ENCODE measurements at places on chromosomes 6 and 20. TPM values are rescaled to one million over a fixed set of nuclear protein-coding genes. Genes with fewer than 3 reads are reported as not detected.

DNA sequence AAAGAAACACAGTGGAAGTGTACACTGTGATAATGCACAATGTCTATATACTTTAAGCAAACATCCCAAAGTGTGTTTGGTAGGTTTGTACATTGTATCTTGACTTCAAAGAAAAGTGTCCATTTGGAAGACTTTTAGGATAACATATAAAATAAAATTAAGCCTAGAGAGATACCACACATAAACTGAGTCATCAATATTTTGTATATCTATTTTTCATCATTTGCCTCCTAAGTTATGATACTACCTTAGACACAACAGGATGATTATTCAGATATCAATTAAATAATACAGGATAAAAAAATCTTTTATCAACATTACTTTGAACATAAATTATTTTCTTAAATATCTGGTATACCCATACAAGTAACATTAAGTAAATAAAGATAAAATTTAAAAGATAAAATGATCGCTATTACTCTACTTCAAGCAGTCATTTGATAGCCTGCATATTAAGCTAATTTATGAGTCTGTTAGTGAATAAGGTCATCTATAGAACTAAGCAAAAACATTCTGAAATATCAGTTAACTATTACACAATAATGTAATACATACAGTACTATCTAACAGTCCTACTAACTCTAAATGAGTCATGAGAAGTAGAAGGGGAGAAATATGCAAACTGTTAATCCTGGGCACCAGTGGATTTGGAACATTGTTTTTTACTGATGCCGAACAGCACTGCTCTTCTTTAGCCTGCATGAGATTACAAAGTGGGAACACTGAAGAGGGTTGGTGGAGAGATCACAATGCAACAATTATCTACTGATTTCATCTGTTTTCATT is 158.4 kb upstream of the SIM1 start:
- no peak for DNase-seq

DNA sequence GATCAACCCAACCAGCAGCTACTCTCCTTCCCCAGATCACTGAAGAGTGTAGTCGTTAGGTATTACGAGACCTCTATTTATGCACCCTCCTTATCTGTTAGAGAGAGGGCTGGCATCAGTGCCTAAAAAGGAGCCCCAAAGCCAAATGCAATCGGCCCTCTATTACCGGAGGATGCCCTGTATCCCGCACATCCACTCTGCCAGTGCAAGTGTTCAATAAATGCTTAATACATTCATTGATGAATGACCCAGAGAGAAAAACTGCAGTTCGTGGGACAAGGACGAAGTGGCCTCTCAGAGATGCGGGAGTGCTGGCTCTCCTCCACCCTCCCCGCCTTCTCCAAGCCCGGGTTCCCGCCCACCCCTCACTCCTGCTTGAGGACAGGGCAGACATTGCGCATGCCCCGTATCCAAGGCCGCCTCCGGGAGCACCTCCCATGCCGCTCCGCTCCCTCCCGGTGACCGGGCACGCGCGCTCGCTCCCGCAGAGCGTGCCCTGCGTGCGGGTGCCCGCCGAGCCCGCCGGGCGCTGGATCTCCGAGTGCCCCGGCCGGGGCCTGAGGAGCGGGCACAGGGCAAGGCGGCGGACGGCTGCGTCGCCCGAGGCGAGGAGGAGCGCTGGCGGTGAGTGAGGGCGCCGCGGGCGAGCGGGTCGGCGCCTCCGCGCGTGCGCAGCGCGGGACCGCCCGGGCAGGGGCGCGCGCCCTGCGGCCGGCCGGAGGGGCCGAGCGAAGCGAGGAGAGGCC is 27.2 kb upstream of the BTBD3 start:
- peak; percentile 91 for DNase-seq

The BPIFB2 gene
- not detected for total RNA-seq

The LRRN4 gene
- total RNA-seq, result not detected
